Prostate gland (tissue), 2 donors: ENCODE measurements at places on chromosomes 12 and 14.

DNA sequence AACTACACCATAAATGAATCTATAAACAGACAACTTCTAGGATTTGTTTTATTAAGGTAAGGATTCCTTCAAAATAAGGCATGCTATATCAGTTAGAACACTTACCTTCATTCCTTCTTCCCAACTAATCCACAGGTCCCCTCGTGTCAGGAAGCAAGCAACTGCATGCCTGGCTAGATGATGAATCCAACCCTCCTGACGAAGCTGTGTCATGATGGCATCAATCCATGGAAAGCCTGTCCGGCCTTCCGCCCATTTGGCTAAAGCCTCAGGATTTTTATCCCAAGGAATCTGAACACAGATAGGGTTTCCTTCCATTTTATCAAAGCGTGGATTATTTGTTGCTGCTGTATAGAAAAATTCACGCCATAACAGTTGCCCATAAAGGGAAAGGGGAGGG lies 12.5 kb upstream of the MTERF2 start:
- DNase-seq: no peak

DNA sequence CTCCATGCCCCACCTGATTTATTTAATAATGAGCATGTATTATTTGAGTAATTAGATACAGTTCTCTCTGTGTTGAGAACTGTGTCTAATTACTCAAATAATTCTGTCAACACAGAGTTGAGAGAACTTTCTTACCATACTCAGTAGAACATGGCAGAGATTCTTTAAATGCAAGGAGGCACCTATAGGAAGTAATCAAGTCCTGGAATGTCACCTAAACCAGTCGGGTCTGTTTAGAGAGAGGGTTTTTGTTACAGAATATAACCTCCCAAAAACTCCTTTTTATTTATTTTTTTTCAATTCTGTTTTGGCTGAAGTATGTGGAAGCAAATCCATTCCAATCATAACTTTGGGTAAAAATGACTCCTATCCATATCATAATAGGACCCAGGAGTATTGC lies 37.5 kb upstream of the CIT start:
- no peak for DNase-seq

GRCh38 chr14:100031506-100032281 lies 33.5 kb upstream of the EVL start:
- DNase-seq: peak; percentile 60

GRCh38 chr14:20587489-20588154 lies at the start of gene RNASE11:
Gene RNASE11 (minus strand): TSS chr14:20588001.
- DNase-seq: no peak

GRCh38 chr12:112446008-112446725 lies 27.4 kb downstream of the PTPN11 start:
- no peak for DNase-seq

- no peak for DNase-seq
Measured at GRCh38 chr12:94793191-94793595, 142.8 kb upstream of the TMCC3 start.

- no peak for DNase-seq
Measured at GRCh38 chr14:31505411-31505810, 17.6 kb upstream of the GPR33 start.
